ENCODE measurements at places on chromosomes 1 and 21.

GRCh38 chr1:209364716-209365115, 218.8 kb upstream of the CAMK1G start:
- no peak for DNase-seq

GRCh38 chr1:186043296-186043695, 309.1 kb downstream of the HMCN1 start:
- no peak for DNase-seq

GRCh38 chr1:211320980-211321379, 5.7 kb upstream of the TRAF5 start:
- no peak for DNase-seq

DNA sequence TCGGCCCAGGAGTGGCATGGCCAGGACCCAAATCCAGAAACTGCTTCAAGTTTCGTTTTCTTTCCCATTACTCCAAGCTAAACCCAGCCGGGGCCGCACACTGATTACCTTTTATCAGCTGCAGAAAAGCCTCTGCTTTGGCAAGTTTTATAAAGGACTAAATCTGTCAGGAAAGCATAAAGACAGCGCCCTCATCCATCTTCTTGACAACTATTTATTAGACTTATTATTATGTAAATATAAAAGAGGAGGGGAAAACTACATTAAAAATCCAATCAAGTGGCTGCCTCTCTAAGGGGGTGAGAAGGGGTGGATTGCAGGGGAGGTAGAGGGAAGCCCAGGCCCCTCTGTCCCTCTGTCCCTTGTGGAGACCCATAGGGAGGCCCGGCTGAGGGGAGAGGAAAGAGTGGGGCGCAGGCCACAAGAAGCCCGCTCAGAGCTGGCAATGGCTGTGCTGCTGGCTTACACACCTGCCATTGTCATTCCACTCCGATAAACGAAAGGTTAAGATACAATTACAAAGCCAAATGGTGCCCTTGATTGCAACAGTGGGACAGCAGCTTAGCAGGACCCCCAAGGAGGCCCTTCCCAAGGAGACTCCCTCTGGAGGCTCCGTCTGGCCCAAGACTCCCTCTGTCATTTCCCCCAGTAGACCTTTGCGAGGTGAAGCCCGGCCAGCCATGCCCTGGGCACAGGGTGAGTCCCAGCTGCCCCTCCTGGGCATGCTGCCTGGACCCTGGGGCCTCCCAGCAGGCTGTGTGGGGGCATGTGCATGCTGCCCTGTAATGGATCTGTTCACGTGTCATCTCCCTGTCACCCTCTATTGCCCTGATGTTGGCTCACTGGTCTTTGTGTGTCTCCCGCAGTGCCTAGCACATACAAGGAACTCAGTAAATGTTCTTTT, 45.4 kb downstream of the KCND3 start:
- no peak for DNase-seq

GRCh38 chr1:100325415-100326324, 26.6 kb upstream of the CDC14A start:
- no peak for DNase-seq

- DNase-seq: peak; percentile 13
Observed at GRCh38 chr1:179447489-179447888, 81.7 kb downstream of the AXDND1 start.

DNA sequence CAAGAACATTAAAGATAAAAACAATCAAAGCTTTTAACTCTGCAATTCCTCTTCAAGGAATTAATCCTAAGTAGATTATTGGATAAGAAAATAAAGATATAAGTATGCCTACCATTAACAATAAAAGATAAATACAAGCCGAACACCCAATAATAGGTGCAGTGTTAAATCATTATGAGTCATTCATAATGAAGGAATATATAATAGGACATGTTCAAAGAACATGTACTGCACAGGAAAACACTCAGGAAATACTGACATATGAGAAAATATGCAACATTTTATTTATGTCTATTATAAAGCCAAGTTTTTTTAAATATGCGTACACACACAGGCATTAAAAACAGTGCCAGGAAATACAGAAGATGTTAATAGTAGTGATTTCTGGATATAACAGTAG, 11.1 kb upstream of the EXO1 start:
- DNase-seq: no peak

DNA sequence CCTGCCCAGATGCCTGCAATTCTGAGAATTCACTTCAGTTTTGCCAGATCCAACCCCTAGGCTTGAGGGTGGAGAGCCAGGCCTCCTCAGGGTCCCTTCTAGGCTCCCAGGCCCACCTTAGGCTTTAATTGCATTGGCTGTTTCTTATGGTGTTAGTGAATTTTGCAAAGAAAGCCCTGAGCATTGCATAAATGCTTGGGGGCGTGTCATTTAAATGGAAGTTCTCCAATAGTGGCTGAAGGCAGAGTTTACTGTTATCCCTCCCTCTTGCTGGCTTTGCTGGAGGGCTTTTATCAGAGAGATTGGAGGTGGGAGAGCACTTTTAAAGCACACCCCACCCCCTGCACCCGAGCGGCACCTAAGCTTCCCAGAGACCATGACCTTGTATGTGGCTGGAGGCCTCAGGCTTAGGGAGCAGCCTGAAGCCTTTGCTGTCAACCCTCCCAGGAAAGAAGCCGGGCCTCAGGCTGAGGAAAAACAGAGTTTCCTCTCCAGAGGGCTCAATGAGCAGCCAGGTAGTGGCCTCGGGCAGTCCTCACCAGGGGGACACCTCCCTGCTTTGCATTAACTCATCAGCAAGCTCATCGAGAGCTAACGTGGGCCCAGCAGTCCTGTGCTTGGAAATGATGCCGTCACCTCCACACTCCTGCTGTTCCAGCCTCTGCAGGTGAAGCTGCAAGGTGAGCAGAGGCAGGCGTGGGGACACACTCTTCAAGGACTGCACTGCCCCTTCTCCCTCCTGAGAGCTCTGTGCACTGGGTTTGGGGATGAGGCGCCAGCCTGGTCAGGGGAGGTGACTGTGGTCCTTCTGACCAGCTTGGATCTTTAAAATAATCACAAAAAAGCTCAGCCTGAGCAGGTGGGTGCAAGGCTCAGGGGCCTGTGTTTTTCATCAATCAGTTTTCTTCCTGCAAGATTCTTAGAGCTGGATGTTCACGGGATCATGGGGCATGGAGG, 58.0 kb downstream of the STUM start:
- no peak for DNase-seq

GRCh38 chr1:82994616-82995263, 1004.2 kb downstream of the TTLL7 start:
- no peak for DNase-seq

DNA sequence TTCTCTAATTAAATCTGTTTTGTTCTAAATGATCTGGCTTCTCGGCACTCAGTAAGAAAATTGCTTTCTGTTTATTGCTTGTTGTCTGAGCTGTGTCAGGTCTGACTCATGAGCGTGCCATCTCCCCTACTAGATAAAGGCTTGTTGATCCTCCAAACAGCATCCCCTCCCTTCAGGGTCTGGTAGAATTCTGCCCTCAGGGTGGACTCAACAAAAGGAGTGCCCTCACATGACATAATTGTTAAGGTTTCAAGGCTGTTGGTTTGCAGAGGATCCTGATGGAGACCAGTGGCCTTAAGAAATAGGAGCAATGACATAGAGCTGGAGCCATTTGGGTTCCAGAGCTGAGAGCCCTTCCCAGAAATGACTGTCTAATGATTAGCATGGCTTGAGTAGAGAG, 36.0 kb upstream of the ATP2B4 start:
- no peak for DNase-seq

- no peak for DNase-seq
Observed at GRCh38 chr1:202081992-202082391, 40.7 kb upstream of the GPR37L1 start.

GRCh38 chr1:36351227-36351977, 28.0 kb upstream of the EVA1B start:
- peak; percentile 76 for DNase-seq

DNA sequence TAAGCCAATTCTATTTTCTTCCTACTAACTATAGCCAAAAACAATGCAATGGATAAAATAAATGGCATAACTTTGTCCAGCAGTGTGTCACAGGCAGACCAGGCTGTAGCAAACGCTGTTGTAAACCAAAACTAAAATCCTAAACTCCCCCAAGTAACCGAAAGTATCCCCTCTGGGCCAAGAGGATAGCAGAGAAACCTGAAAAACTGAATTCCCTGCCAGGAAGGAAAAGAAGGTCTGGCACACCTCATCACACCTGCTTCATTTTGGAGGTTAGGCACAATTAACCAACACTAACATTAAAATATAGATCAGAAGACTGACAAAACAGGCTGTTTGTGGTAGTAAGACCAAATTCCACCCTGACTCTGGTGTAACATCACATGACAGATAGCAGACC, 356.8 kb upstream of the C1orf87 start:
- DNase-seq: no peak

GRCh38 chr1:35324486-35324885, 56.0 kb downstream of the ZMYM4 start:
- DNase-seq: peak; percentile 31

- no peak for DNase-seq
Observed at GRCh38 chr21:42153046-42153686, 65.8 kb upstream of the ABCG1 start.

DNA sequence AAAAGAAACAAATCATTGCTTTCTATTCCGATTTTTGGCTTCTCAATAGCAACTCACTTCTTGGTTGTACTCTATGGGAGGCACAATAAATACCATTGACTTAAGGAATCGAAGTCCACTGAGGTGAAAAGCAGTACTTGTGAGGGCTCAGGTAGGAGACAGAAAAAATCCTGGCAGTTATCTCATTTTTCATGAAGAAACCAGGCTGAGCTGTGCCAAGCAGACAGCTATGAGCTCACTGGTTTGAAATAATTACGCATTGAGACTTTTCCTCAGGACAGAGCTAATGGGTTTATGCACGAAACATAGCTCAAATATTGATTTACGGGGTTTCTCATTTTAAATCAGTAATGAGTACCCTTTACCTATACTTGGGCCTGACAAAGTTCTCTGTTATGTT, 18.5 kb downstream of the COLGALT2 start:
- no peak for DNase-seq

DNA sequence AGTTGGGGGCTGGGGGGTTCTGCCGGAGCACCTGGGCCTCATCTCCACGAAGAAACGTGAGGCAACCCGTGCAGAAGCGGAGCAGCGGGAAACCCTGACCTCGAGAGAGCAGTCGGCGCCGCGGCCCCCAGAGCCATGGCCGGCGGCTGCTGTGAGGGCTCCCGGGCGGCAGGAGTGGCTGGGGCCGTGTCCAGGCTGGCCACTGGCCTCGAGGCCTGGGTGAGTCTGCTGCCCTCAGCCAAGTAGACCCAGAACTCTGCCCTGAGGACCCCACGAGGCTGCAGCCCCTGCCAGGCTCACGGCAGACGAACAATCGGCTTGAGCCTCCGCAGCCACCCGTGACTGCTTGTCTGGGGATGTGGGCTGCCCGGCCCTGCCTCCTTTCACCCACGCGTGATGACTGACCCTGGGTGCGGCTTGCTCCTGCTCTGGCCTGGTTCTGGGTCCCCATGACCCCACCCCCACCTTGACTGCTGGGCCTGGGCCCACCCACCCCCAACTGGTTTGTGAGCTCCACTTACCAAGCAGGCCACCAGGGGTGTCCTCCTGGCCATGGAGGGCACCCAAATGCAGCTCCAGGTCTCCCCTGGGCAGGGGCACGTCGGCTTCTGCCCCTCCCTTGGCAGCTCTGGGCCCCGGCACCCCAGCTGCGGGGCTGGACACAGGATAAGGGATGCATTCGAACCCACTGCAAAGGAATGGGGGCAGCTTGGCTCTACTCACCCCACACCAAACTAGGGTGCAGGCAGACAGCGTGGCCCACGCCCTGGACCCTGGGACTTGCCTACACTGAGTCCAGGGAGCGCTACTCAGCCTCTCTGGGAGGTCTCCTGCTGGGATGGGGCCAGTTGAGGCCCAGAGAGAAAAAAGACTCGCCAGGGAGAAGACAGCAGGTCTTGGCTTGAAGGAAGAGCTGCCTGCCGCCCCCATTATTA, 34.2 kb downstream of the MORN1 start:
- no peak for DNase-seq

GRCh38 chr1:221921936-221922335, 180.0 kb upstream of the DUSP10 start:
- no peak for DNase-seq

DNA sequence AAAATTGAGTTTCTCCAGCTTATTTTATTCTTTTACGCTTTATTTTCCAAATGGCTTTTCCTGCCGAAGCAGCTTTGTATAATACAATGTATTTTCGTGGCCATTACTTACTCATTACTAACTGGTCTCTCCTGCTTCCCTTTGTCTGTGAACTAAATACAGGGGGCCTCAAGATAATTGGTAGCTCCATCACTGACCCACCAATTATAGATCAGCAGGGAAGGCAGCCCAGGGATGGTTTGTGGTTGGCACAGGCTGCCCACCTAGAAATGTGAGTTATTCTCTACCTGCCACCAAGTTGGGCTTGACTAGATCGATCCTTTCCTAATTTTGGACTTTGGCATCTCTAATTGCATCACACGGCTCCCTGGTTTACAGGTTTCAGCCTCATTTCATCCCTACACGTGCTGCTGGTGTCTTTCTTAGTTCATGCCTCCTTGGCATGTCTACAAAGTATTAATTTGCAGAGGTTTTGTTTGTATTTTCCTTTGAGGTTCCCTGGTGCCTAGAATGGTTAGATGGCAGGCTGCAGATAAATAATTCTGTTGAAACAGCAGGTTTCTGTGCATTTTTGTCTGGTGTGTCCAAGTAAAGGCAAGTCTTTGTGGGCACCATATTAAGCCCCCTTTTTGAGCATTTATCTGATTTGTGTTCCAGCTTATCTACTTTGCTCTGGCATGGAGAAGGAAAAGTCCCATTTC, 35.2 kb downstream of the PEX14 start:
- DNase-seq: no peak

DNA sequence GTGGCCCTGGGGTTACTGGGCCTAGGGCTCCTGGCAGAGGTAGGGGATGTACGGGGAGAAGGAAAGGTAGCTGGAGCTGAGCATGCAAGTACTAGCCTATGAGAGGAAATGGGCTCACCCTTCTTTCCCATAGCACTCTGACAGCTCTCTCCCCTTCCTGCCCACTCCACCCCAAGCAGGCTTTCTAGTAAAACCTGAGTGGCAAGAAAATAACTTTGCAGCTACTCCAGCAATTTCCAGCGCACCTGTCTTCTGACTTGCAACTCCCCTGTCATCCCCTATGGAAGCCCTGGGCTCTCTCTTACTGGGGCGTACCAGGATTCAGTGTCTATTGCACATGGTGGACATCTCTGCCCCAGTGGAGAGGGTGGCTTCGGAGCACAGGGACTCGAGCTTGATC, 6.7 kb upstream of the IVL start:
- DNase-seq: no peak

DNA sequence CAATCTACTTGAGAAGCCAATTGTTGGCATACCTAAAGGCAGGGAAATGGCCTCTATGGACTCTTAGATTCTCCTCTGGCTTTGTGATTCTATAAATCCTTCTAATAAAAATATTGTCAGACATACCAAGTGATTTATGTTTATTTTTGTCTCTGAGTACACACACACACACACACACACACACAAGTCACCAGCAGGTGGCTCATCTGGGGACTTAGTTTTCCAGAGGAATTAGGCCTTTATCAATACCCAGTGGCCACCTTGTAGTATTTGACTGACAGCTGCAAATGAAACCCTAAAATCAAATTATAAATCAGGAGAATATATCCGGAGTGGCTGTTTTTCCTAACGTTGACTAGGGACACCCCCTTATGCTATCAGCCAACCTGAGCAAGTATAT, 258.5 kb downstream of the BRINP2 start:
- DNase-seq: no peak
